ENCODE measurements at places on chromosomes 6 and 20.
A peak's percentile ranks its signal among the peaks of the same experiment; 100 is the strongest.

DNA sequence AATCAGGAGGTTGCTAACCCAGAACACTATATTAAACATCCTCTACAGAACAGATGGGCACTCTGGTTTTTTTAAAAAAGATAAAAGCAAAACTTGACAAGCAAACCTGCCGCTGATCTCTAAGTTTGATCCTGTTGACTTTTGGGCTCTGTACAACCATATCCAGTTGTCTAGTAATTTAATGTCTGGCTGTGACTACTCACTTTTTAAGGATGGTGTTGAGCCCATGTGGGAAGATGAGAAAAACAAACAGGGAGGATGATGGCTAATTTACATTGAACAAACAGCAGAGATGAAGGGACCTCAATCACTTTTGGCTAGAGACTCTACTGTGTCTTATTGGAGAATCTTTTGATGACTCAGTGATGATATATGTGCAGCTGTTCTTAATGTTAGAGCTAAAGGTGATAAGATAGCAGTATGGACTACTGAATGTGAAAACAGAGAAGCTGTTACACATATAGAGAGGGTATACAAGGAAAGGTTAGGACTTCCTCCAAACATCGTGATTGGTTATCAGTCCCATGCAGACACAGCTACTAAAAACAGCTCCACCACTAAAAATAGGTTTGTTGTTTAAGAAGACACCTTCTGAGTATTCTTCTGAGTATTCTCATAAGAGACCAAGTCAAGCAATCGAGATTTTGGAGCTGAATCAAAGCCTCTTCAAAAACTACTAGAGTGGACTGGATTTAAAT, 201.2 kb upstream of the SHLD1 start:
- peak; percentile 35 for DNase-seq

DNA sequence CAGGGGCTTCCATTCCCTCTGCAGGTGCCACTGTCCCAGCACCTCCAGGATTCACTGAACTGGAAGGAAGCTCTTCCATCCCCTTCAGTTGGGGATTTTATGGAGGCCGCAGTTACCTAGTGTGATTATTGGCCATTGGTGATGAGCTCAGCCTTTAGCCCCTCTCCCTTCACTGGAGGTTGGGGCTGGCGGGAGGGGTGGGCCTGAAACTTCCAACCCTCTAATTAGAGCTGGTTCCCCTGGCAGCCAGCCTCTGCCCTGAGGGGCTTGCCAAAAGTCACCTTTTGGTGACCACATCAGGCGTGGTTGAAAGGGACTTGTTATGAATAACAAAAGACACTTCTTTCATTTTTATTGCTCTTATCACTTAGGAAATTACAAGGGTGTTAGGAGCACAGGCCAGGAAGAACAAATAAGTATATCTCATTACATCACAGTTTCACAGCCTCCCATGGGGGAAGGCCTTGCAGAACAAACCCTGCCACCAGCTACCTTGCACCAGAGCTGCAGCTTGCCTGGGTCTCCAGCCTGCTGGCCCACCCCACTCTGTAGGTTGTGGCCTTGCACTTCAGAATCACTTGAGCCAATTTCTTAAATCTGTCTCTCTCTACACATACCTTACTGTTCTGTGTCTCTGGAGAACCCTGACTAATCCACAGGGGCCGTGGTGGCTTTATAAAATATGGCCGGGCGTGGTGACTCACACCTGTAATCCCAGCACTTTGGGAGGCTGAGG, 5.0 kb downstream of the PYGB start:
- DNase-seq: no peak

- DNase-seq: no peak
These were observed 117.0 kb downstream of the ANKRD60 start for GRCh38 chr20:58111310-58112016.

DNA sequence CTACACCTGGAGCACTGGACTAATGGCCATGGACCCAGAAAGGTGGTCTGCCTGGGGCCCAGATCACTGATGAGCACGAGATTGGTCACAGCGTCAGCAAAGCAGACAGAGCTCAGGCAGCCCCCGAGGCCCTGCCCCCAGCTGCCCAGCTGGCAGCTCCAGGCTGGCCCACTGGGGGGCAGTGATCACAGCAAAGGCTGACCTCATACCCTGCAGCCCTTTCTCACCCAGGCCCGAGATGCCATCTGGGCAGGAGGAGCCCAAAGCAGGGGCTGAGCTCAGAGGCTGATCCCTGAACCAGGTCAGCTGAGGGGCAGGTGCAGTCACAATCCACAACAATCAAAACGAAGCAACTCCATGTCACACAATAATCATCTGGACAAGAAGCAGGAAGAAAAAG, 4.1 kb downstream of the MAP1LC3A start:
- DNase-seq: peak; percentile 37

DNA sequence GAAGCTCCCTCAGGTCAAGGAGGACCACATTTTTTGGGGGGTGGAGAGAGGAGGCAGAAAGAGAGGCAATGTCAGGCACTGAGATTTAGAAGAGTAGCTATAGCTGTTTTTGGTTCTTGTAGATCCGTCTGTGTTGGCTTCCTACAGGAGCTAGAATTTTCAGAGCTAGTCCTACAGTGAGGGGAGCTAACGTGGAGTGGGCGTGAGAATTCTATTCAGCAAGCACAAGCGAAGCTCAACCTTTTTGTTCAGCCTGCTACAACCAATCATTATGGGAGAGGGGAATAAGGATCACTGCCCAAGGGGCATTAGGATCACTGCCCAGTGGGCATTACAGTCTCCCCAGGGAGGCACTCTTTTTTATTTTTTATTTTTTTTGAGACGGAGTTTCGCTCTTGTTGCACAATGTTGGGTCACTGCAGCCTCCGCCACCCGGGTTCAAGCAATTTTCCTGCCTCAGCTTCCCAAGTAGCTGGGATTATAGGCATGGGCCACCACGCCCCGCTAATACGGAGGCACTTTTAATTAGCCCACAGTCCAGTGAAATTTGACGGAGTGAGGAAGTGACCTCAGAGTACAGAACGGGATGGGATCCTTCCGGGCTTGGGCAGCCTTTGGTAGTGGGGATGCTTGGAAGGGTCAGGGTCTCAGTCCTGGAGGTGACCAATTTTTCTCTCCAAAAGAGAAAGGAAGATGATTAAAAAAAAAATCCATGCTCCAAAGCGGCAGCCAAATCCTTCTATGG, 1.1 kb upstream of the PANK2 start:
- no peak for DNase-seq

- DNase-seq: no peak
These were observed 30.0 kb downstream of the SLX4IP start for GRCh38 chr20:10465135-10465534.

GRCh38 chr6:159068904-159069578, 24.2 kb upstream of the TAGAP start:
- DNase-seq: no peak

- DNase-seq: no peak
These were observed 224.9 kb upstream of the SYNCRIP start for GRCh38 chr6:85867595-85867994.

DNA sequence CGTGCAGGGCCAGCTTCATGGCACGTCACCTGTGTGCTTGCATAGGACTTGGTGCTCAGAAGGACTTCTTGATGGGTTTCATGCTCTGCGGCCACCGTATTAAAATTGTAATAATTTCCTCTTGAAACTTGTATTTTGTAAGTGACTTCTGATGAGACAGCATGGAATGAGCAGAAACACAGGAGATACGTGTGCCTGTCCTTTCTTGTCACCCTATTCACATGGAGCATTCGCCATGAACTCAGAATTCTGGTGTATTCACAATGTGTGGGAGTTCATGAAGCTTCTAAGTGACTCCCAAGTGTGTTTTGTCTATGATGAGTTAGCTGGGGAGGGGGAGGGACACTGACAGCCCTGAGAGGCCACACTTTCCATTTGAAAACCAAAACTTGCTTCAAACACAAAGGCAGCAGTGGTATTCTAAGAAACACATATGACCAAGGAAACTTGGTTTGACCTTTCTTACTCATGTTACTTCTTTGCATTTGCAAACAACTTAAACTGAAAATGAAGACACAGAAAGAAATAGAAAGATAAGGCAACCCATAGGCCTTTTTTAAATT, 92.1 kb upstream of the NEDD9 start:
- no peak for DNase-seq

DNA sequence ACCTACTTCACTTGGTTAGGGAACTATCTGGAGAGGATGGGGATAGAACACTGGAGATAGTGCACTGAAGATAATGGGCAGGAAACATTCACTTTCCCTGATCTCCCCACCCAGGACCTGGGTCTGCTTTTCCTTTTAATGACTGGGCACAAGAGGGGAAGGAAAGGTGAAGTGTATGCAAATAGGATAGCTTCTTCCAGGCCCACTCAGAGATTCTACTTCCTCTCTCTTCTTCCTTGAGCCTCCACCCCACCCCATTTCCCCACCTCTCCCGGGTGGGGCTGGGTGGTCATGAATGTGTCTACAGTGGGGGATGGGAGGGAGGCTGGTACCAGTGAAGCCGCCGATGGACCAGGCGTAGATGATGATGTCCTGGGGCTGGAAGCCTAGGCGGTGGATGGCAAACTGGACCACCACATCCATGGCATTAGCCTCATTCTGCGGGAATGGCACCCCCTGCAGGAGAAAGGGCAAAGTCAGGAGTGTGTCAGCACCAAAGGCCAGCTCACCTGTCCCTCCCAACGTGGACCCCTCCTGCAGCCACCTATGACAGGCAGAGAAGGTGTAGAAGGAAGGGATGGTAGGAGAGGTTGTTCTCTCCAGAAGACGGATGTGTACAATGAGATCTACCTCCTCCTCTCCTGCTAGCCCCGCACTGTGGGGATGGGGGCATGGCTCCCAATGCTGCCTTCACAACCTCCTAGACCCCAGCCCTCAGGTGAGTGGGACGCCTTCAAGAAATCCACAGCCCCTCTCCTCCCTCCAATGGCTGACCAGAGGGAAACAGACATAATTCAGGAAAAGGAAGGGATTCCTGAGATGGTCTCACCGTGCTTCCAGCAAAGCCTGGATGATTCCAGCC, 8.6 kb upstream of the LY6G5C start:
- DNase-seq: no peak

DNA sequence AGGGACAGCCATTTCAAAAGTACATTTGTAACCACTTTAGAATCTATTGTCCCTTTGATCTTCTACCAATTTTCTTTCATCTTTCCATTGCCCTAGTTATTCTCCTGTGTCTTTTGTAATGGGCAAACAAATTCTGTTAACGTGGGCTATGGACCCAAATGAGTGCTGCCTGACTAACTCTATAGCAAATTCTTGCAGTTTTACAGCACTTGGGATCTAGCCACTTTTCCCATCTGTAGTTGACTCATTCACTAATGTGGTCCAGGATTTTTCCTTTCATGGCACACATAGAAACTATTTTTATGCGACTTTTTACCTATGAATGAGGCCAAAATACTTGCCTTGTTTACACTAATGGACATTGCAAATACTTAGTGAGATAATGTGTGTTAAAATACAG, 52.0 kb downstream of the GRIK2 start:
- DNase-seq: no peak

- DNase-seq: no peak
These were observed 20.6 kb downstream of the SUN5 start for GRCh38 chr20:32983459-32984112.

GRCh38 chr6:105424175-105424783, 21.4 kb upstream of the PREP start:
- peak; percentile 69 for DNase-seq

All from SK-N-DZ (cell line).